ENCODE measurements at places on chromosomes 2 and 18.

GRCh38 chr18:43819397-43819796 is 542.1 kb upstream of the SYT4 start:
- no peak for DNase-seq

DNA sequence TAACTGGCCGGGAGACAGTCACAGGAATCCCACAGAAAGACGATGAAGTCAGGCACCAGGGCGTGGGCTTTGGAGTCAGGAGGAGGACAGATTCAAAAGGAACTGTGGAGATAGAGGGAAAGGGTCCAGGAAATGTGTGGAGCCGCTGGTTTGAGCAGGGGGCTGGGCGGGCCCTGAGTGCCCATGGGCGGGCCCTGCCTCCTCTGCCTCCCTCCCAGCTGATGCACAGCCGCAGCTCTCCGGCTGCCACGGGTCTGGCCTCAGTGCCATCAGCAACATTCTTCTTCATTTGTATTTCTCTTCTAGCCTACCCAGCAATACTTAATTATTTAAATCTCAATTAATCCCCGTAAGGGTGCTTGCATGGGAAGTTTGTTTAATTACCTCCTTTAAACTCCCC is 432.3 kb downstream of the NBAS start:
- no peak for DNase-seq

DNA sequence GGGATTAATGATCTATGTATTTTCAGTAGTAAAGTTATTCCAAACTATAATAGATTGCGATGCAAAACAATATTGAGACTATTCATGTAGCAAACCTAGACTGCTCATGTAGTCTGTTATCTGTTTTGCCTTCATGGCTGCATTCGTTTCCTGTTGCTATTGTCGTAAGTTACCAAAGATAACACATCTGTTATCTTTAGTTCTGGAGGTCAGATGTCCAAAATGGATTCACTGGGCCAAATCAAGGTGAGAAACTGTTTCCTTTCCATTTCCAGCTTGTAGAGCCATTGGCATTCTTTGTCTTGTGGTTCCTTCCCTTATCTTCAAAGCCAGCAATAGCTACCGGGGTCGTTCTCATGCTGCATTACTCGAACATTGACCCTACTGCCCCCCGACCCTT is 20.9 kb downstream of the ITGAV start:
- no peak for DNase-seq

GRCh38 chr2:105125428-105125827 is 87.6 kb downstream of the MRPS9 start:
- DNase-seq = no peak

- DNase-seq = no peak
Measured at GRCh38 chr2:71559080-71559827, 105.9 kb downstream of the DYSF start.

GRCh38 chr2:96913398-96914202 is 43.7 kb upstream of the SEMA4C start:
- peak; percentile 64 for DNase-seq

DNA sequence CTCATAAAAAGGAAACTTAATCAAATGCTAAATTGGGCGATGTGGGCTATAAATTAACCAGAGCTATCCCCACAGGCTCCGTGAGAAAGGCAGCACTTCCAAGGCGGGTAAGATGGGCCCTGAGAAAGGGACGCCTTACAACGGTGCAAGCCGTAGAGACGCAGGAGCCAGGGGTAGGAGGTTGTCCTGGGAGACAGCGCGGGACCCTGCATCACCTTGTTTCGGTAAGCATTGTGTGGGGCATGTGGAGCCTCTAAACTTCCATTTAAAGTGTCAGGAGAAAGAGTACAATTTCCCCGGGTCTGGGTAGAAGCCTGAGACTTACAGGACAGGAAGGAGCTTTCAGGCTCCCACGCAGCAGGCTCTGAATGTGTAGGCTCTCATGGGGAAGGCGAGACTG is 1.2 kb upstream of the PER2 start:
- no peak for DNase-seq

- DNase-seq = no peak
Measured at GRCh38 chr18:79825913-79826312, 28.2 kb downstream of the KCNG2 start.

DNA sequence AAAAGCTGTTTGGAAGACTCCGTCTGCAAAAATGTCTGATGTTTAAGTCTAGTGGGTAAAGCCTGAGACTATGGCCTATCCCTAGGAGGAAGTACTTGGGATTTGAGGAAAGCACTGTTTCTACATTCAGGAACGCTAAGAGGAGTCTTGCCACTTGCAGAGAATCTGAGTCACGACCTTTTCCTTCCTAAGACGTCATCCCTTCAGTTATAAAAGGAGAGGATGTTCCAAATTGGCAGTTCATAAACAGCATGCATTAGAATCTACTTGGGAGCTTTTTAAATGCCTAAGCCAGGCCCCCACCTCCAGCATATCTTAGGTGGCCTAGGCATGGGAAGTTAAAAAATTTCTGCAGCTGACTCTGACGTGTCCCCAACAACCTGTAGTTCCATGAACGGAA is 125.9 kb downstream of the TTC32 start:
- DNase-seq = no peak

- no peak for DNase-seq
Measured at GRCh38 chr18:9705183-9705829, 2.8 kb upstream of the RAB31 start.

Data from dorsolateral prefrontal cortex (tissue), 122 donors.